ENCODE measurements at places on chromosomes 6 and 20.

DNA sequence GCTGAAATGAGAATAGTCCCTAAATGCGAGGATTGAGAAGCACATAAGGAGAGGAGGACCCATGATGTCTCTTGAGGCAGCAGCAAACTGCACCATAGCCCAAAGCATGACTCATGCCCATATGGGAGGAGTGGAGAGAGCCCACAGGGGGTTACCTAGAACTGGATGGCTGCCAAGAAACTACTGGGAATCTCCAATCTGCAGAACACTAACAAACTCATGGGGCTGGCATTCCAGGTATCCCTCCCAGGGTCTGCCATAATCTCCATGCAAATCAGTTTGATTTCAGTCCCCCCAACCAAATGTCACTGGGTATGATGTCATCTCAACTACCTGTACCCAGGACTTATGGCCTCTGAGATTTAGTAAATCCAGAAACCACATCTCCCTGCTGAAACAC lies 410.5 kb downstream of the PTPRT start:
- no peak for DNase-seq

DNA sequence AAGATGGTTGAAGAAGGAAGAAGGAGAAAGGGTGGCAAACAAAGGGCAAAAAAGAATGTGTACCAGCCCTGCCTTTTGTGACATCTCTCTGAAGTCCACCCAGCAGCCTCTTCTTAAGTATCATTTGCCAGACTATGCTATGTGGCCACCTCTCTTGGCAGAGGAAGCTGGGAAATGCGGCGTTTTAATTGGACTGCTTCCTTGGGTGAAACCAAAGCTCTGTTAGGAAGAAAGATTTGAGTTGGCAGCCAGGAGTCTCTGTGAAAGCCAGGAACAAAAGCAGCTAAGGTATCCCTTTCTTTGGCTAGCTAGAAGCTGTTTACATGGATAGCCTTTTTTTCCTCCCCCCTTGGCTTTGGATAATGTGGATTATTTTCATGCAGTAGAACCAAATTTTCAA lies 67.5 kb upstream of the GTSF1L start:
- no peak for DNase-seq

DNA sequence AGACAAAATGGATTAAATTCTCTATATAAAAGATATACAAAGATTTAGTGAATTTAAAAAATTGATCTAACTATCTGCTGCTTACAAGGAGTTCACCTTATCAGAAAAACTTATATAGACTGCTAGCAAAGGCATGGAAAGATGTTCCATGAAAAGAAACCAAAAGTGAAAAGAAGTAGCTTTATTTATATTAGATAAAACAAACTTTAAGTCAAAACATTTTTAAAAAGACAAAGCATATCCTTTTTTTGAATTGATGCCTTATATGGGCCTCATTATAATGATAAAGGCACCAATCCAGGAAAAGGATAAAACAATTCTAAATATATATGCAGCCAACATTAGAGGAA lies 334.2 kb downstream of the MEI4 start:
- DNase-seq = no peak

- peak; percentile 18 for DNase-seq
Observed at GRCh38 chr6:49327005-49327404, 136.0 kb downstream of the MMUT start.

DNA sequence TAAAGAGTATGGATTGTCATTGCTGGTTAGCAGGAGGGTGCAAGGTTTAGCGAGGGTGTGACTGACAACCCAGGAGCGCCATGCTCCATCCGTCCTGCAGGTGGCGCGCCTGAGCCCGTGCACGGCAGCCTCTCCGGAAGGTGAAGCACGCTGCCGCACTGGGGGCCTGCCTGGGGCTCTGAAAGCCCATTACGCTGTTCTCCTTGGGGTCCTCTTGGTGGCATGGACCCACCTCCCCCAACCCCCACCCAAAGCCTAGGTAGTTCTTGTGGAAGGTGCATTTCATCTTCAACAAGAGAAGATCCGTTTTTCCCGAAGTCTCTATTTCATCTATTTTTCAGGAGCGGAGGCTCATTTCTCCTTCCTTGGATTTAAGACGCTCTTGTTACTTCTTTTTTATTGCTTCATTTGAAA lies 197.4 kb upstream of the KCNG1 start:
- DNase-seq = peak; percentile 39

- DNase-seq = no peak
Observed at GRCh38 chr20:58577139-58577806, 62.1 kb upstream of the APCDD1L start.

Measured in adipocyte (in vitro differentiated cells).